Activated CD4-positive, alpha-beta T cell treated with anti-CD3 and anti-CD28 coated beads for 24 hours (primary cell): ENCODE measurements at places on chromosomes 2 and 18.

DNA sequence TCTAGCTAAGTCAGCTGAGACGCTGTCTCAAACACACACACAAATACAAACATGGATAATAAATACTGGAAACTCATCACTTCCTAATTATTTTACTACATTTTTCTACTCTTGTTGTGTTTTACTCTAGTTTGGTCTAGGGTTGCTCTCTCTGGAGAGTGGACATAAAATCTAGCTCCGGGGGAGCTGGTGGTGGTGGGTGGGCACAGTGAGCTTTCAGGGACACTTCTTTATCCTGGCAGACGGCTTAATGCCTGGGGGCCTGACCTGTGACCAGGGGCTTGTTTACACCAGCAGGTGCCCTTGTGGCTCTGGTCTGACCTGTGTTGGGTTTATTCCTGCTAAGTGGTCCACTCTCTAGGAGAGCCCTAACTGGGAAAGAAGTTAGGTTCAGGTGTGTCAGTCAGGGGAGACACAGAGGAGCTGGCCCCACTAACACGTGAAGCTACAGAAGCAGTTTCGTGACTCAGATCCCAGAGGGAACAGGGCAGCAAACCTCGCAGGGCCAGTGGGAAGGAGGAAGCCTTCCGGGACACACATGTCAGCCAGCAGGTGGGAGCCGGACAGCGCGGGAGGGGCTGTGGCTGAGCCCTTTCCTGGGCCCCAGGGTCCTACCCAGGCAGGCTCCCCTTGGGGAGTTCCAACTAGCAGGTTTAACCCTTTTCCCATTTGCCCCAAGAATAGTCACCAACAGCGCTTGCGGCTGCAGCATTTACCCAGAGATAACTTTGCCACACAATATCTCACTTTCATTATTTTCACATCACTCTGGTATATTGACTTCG is 22.5 kb upstream of the BOK start:
- DNase-seq: no peak

GRCh38 chr2:176826356-176826755 is 386.2 kb upstream of the HNRNPA3 start:
- DNase-seq: no peak

DNA sequence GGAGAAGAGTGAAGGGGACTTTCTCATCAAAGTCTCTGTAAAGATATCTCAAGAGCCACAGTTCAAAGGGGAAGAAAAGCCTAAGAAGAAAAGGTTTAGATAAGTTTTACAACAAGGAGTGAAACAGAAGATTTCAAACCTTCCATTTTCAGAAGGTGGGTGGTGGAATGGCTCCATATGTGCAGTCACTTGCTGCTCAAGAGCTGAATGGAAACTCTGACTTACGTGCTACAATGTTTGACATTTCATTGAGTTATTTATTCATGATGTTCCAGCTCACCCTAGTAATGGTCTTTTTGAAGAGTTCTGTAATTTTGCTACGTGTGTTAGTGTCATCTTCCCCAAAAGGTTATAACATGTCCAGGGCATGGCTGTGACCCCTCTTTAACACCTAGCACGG is 21.7 kb downstream of the LCT start:
- no peak for DNase-seq

DNA sequence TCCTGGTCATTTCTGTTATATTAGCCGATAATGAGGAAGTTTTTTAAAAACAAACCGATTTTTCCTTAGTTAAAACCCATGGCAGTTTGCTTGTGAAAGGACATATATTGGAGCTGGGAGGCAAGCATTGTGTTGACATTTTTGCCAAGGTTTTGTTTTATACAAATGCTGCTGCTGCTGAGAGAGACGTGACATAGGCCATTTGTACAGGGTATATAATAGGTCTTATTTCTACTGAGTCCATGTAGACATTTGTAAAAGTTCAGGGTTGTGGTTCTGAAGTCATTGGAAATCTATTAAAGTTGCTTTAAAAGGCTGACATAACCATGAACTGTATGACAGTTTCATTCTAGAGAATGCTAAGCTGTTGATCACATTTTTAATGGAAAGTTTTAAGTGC is 424.0 kb upstream of the FANCL start:
- DNase-seq: no peak

DNA sequence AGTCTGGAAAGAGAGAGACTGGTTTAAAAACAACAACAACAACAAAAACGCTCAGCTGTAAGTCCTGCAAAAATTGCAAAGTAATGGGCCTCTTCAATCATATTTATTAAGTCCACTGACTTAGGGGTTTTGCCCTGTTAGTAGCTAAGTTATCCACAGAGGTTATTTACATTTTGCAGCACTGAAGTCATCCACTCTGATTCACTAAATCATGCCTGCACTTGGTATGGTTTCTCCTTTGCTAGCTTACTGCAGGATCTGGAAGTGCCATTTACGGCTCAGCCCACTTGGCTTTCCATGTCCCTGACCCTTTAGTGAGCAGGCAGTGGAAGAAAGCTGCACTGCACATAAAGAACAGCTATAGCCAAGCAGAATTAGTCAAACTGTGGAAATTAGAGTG is 484.4 kb downstream of the NRXN1 start:
- DNase-seq: no peak

GRCh38 chr2:5926871-5927512 is 234.8 kb downstream of the SOX11 start:
- DNase-seq: no peak

- DNase-seq: no peak
These were observed 69.7 kb downstream of the EPHA4 start for GRCh38 chr2:221502270-221503010.

GRCh38 chr2:7618031-7618430 is 700.8 kb downstream of the RNF144A start:
- no peak for DNase-seq

DNA sequence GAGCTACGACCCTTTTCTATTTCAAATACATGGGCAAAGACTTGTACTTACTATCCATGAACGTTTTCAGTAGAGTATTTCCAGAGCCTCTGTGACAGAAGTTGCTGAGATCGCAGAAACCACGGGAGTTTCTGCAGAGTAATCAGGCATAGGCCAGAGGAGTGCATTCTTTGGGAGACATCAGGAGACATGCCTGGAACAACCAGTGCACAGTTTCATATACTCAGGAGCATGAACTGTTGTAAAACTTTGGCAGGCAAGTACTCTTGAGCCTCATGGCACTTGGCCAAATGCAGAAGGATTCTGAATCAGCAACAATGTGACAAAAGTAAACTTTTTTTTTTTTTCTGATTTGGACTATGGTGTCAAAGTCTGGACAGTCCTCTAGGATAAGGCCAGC is 307.1 kb downstream of the GRB14 start:
- DNase-seq: no peak

DNA sequence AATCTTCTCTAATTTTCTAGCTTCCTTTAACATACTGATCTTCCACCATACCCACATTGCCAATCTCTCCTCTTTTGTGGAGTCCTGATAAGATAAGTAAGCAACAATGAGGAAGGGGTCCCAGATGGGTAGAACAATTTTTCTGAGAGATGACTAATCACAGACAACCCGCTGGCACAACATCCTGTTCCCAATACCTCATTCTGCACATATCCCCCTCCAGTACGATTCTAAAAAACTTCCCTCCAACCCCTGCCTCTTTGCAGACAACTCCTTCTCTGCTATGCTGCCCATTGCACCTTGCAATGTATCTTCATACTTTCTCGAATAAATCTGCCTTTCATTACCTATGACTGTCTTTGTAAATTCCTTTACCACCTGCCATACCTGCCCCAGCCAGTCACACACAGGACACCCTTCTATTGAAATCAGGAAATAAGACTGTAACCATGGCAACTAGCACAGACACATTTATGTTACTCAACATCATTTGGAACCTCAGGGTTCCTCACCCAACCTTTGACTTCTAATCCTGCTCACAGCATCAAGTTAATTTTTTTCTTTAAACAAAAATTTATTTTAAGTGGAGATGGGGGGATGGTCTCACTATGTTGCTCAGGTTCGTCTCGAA is 7.4 kb upstream of the EXOC6B start:
- DNase-seq: no peak

- DNase-seq: no peak
These were observed 43.2 kb upstream of the YWHAQ start for GRCh38 chr2:9673914-9674481.
